ENCODE measurements at places on chromosomes 16 and 17.

- DNase-seq: no peak
These were observed 267.3 kb downstream of the MAP2K4 start for GRCh38 chr17:12287953-12288352.

- DNase-seq: peak; percentile 31
These were observed 1.0 kb downstream of the MSI2 start for GRCh38 chr17:57257195-57257894.

DNA sequence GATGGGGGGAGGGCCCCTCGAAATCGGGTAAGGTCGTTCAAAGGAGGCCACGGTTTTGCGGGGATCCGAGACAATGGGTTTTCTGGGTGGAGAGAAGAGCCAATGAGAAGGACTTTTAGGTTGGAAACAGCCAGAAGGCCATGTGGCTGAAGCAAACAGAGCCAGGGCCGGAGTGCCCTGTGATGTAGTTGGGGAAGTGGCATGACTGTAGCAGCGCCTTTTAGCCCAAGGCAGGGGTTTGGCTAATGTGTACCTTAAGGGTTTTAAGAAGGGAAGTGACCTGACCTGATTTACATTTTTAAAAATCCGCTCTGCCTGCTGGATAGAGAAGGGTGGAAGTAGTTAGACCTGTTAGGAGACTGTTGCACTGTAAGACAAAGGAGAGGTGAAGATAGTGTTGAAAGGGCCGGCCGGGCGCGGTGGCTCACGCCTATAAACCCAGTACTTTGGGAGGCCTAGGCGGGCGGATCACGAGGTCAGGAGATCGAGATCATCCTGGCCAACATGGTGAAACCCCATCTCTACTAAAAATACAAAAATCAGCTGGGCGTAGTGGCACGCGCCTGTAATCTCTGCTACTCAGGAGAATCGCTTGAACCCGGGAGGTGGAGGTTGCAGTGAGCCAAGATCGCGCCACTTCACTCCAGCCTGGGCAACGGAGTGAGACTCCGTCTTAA is 1.0 kb downstream of the LYRM1 start:
- peak; percentile 19 for DNase-seq

DNA sequence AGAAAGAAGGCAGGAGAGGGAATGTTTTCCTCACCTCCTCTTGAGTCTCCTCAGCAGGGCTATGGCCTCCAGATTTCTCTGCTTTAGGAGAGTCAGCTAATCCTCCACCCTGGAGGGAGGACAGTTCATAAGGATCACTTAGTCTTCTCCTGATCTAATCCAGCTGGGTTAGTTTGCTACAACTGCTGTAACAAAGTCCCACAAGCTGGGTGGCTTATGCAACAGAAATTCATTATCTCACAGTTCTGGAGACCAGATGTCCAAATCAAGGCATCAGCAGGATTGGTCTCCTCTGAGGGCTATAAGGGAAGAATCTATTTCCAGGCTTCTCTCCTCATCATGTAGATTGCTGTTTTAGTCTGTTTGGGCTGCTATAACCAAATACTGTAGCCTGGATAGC is 40.6 kb upstream of the XYLT1 start:
- DNase-seq: no peak

DNA sequence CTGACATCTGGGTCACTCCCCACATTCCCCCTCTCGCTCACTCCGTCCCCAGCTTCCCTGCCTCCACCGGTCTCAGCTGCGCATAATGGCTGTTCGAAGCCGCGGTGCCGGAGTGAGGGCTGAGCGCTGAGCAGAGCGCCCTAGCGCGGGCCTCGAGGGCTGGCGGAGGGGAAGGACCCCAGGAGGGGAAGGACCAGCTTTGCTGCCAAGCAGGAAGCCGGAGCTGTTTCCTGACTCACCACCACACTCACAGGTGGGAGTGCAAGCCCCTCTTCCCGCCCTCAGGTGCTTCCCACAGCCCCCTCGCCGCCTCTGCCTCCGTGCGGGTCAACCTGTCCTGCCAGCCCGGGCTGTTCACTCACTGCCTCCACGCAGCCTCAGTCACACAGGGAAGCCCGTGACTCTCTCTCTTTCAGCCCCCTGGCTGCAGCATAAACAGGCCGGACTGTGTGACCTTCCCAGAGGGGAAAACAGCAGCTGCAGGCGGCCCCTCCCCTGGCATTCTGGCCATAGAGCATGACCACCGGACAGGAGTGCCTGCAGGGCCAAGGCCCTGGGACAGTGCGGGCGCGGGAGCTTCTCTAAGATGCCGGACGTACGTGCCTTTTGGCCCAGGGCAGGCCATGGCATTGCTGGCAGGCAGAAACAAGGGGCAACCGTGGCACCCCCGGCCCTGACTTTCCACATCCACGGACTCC is 23.7 kb downstream of the SLC43A2 start:
- DNase-seq: no peak

DNA sequence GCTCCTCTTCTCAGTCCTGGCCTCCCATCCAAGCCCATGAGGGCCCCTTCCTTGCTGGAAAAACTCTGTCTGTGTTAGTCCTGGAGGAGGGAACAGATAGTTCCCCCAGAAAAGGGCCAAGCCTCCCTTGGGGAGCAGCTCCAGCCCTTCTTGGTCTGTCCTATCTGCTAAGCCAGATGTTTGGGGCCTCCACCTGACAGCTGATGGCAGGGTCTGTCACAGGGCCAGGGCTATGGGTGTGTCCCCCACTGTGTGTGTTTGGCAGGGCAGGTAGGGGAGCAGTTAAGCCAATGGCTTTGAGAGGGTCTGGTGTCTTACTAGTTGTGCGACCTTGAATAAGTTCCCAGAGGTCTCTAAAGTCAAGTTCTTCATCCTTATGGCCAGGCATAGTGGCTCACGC is 13.6 kb upstream of the SLC4A1 start:
- no peak for DNase-seq

GRCh38 chr17:66715076-66715675 is 119.7 kb upstream of the CACNG5 start:
- DNase-seq: no peak

GRCh38 chr17:27651411-27652345 is 20.7 kb downstream of the LGALS9 start:
- DNase-seq: peak; percentile 80
